Cardiac muscle cell (in vitro differentiated cells and primary cell): ENCODE measurements at places on chromosomes 1 and 21. TPM values are rescaled to one million over a fixed set of nuclear protein-coding genes. Genes with fewer than 3 reads are reported as not detected.

GRCh38 chr1:14794136-14794768, 195.8 kb downstream of the KAZN start:
- peak; percentile 95 for DNase-seq
- no peaks in the 10 kb centered on the region for H3K27me3 ChIP-seq
- no peak overlapping the region for H3K27ac ChIP-seq
- no peaks in the 10 kb centered on the region for H3K4me1 ChIP-seq
- H3K4me3 ChIP-seq, result no peak overlapping the region

GRCh38 chr1:23202263-23202749, 15.0 kb downstream of the HTR1D start:
- H3K36me3 ChIP-seq, result no peaks in the 10 kb centered on the region
- H3K27me3 ChIP-seq, result no peaks in the 10 kb centered on the region
- no peaks in the 10 kb centered on the region for H3K4me1 ChIP-seq
- DNase-seq, result no peak
- no peak overlapping the region for H3K4me3 ChIP-seq

DNA sequence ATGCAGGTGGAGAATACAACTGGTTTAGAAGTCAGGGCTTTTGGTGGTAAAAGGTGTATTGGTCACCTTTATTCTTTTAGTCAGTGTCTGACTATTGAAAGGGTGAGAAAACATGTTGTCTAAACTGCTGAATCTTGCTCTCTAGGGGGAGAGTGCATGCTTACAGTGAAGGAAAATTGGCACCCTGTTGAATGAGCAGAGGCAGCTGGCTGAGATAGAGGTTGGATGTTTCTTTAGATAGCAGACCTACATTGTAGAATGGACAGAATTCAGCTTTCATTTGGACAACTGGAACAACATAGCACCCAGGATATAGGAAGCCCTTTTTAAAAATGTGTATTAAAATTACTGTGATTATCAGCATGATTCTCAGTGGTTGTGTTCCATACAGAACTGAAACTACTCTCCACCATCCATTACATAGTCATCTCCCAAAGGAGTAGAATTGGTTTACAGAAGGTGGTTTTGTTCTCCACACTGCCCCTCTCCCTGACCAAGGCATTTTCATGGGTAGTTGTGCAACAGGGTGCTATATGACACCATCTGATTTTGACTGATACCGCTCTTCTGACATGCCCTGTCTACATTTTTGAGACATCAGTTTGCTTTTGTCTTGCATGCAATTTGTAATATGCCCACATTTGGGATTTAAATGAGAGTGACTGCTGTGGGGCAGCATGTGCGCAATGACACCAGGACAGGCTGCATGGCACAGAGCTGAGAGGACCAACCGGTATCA, 16.2 kb downstream of the RHOU start:
- peaks cover 41% of the 10 kb centered on the region for H3K27me3 ChIP-seq
- no peak overlapping the region for H3K27ac ChIP-seq
- peaks cover 11% of the 10 kb centered on the region for H3K4me1 ChIP-seq
- no peaks in the 10 kb centered on the region for H3K36me3 ChIP-seq
- DNase-seq, result no peak

DNA sequence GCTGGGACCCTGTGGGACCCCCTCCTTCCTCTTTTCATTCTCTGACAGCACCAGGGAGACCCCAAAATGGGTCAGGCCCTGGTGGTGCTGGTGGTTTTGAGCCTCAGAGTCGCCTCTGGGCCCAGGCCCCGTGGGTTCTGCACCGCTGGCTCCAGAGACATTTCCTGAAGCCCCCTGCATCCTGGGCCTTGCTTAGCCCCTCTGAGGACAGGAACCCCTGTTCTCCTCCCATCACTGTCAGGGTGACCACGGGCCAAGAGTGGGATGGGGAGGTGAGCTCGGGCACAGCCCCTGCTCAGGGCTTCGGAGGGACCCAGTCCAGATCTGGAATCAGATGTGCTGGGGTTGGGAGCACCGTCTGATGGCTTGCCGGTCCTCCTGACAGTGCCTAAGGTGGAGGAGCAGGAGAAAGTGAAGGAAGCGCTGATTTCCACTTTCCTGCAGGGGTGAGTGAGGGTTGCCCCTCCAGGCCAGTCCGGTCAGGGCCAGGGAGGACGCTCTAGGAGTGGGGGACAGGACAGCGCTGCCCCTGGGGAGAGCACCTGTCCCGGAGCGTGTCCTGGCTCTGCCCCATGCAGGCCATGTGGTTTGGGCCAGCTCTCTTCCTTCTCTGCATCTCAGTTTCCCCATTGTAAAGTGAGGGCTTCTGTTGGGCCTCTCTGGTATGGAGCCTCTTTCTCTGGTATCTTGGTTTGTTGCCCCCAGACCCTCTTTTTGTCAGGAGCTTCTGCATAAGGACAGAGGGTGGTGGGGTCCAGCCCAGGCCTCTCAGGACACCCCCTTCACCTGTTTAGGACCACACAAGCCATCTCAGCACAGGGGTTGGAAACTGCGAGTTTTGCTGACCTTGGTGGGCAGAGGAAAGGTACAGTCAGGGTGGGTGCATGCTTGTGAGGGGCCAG, 71.0 kb downstream of the TRIM11 start:
- no peak overlapping the region for H3K27ac ChIP-seq
- no peaks in the 10 kb centered on the region for H3K4me1 ChIP-seq
- no peaks in the 10 kb centered on the region for H3K27me3 ChIP-seq
- H3K36me3 ChIP-seq, result peaks cover 62% of the 10 kb centered on the region
- H3K4me3 ChIP-seq, result no peak overlapping the region

- no peak overlapping the region for H3K27ac ChIP-seq
- no peak overlapping the region for H3K4me3 ChIP-seq
- DNase-seq, result no peak
These were observed 6.7 kb upstream of the SNAPIN start for GRCh38 chr1:153651771-153652170.

Gene TXLNA
- polyA plus RNA-seq, result 31.3 and 33.3 TPM in 2 replicates

Gene KPRP
- polyA plus RNA-seq, result not detected in 2 replicates

DNA sequence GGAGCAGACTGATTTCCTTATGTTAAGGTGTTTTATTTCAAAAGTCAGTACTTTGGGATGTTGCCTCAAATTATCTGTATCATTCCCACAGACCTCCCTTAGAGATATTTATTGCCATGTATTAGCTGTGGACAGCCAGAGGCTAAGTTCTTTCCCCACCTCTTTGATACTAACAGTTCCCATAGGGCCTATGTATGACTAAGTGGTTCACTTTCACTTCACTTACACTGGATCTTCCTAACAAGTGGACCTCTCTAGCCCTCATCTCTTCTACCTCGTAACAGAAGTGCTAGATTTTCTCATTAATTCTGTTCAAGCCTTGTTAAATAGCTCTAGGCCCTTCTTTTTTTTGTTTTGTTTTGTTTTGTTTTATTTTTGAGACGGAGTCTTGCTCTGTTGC, 6.2 kb downstream of the TRAF5 start:
- no peaks in the 10 kb centered on the region for H3K36me3 ChIP-seq
- H3K4me3 ChIP-seq, result no peak overlapping the region
